GM12878 (cell line): ENCODE measurements at places on chromosomes 16 and 17.
A peak's percentile ranks its signal among the peaks of the same experiment; 100 is the strongest.

GRCh38 chr17:76753061-76753961, 15.4 kb downstream of the MFSD11 start:
- DNase-seq: no peak

DNA sequence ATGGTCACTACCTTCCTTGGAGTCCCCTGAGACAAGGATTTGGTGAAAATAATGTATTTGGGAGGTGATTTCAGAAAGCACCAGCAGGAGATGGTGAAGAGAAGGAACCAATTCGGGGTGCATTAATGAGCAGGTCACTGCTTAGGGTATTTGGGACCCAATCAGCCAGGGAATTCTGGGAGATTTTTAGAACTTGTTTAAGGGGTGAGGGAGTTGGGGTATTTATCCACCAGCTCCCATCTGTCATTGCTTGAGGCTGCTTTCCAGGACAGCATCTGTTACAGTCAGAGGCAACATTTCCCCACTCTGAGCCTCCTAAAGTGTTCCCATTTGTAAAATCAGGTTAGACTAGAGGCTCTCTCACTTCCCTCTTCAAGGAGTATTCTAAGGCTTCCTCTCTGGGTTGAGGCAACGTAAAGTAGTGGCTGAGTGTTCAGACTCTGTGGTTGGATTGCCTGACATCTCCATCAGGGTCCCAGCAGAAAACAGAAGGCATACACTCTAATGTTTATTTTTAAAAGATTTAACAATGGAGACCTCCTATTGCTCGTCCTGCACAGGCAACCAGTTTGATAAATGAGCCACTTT, 60.9 kb downstream of the CLEC19A start:
- DNase-seq: no peak

GRCh38 chr17:42989141-42989540, 8.8 kb downstream of the RUNDC1 start:
- DNase-seq: no peak

DNA sequence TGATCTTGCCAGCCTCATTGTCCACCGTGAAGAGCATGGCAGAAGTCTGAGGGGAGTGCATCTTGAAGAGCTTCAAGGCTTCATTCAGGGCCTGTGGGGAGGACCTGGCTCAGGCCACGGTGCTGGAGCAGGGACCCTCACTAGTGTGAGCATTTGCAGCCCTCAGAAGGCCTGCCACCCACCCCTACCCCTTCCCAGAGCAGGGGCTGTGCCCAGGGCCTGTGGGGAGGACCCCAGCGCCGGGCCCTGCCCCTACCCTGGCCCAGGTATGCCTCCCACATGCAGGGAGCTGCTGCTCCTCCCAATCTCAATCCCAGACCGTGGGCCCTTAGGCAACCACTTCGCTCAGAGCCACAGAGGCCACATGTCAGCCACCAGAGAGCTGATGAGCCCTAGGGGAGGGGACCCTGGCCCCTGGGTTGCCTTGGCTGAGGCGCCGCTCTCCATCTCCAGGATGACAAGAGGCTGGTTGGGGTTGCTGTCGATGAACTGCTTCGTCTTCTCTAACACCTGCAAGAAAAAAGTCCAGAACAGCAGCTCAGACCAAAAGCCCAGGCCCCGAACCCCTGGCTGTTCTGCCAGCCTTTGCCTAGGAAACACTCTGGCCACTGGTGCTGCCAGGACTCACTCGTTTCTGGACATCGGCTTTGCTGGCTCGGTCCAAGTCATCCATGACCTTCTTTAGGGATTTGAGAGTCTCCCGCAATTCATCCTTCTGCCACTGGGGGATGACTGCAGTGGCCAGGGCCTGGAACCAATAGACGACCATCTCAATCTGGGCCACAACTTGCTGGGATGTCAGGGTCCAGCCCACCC, 1.8 kb upstream of the EXOSC6 start:
- no peak for DNase-seq

DNA sequence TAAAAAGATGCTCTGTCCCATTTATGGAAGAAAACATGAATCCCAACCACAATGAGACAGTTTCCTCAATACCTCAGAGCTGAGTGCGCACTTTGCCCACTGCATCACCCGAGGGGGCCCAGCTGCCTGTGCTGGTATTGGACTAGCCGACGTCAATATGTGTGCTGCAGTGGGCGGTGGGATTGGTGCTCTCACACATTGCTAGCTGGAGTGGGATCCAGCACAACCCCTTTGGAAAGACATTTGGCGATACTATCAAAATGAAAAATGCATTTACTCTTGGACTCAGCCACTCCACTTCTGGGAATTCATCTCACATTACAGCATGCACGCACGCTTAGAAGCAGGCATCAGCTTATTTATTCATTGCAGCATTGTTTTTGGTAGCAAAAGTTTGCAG, 289.2 kb upstream of the FOXF1 start:
- DNase-seq: no peak

- DNase-seq: no peak
Measured at GRCh38 chr17:64212122-64212521, 50.9 kb downstream of the TEX2 start.

GRCh38 chr16:16127469-16128116, 95.7 kb downstream of the ABCC6 start:
- DNase-seq: peak; percentile 17

DNA sequence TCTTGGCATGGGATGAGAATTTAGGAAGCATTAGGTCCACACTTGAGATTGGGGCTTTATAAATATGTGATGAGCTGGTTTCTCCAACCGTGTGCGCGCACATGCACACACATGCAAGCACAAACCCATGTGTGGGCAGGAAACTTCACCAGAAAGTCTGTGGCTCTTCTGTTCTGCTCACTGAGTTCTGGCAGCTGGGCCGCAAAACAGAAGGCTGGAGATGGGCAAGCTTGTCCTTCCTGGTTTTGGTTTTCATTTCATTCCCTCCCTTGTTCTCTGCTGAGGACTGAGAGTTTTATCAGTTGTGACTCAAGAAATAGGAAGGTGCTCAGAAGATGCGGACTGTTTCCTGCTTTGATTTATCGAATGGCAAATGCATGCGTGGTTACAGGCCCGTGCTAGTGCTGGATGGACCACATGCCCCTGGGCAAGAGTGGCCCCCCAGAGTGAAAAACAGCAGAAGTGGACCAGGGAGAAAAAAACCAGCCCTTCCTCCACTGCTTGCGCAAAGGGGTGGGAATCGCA, 14.1 kb downstream of the MAP3K14 start:
- DNase-seq: peak; percentile 89

- no peak for DNase-seq
Measured at GRCh38 chr16:1225051-1225451, at the start of gene TPSG1. Gene TPSG1 (minus strand): TSS chr16:1225268. CDS start chr16:1225252, 16 bp downstream.

- peak; percentile 13 for DNase-seq
Measured at GRCh38 chr16:19555938-19556771, 652 bp downstream of the VPS35L start.

GRCh38 chr17:82687871-82688270, 10.6 kb downstream of the RAB40B start:
- DNase-seq: no peak

DNA sequence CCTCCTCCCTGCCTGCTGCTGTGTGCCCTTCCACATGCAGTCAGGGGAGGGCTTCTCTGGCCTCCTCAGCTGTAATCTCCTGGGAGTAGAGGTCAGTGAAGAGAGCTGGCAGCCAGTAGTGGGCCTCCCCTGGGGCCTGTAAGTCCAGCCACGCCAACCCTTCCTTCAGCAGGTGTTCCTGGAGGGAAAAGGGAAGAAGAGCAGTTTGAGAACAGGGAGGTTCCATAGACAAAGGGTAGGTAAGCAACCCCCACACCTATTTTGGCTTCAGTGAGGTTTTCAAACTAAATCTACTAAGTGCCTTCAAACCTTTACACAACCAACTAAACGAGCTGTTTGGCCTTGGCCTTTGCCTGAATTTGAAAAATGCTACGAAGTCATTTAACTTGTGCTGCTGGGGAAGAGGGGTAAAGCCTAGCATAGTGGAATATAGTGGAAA, 14.2 kb downstream of the SNF8 start:
- no peak for DNase-seq
